Natural killer cell (primary cell): ENCODE measurements at places on chromosomes 7 and 10. TPM values are rescaled to one million over a fixed set of nuclear protein-coding genes. Genes with fewer than 3 reads are reported as not detected.

POLR2J2 gene
- total RNA-seq = 38.9 TPM

DNA sequence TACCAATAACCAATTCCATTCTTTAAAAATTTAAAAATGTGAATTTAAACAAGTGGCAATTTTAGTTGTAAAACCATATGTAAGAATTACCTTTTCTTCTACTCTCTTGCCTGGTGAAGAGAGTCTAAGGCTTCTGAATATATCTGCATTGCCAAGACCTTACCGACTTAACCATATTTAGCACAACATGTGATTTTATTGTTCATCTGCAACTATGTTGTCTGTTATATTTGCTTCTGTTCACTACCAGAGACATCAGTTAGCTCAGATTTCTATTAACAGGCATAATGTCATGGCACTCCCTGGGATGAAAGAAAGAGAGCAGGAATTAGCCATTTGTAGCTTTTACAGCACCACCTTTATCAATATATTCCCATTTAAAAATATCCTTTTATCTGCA lies 55.3 kb downstream of the CHN2 start:
- no peaks in the 10 kb centered on the region for H3K27me3 ChIP-seq
- no peaks in the 10 kb centered on the region for H3K36me3 ChIP-seq
- DNase-seq = no peak
- H3K4me1 ChIP-seq = peaks cover 30% of the 10 kb centered on the region
- H3K4me3 ChIP-seq = no peak overlapping the region

FOXK1 gene
- total RNA-seq = 55.3 TPM

SVOPL gene
- total RNA-seq = not detected

- peaks cover 8% of the 10 kb centered on the region for H3K4me1 ChIP-seq
- no peak overlapping the region for H3K4me3 ChIP-seq
- no peaks in the 10 kb centered on the region for H3K36me3 ChIP-seq
- no peak for DNase-seq
- H3K27me3 ChIP-seq = peaks cover 2% of the 10 kb centered on the region
Measured at GRCh38 chr10:33271969-33272583, 62.4 kb downstream of the NRP1 start.

DNA sequence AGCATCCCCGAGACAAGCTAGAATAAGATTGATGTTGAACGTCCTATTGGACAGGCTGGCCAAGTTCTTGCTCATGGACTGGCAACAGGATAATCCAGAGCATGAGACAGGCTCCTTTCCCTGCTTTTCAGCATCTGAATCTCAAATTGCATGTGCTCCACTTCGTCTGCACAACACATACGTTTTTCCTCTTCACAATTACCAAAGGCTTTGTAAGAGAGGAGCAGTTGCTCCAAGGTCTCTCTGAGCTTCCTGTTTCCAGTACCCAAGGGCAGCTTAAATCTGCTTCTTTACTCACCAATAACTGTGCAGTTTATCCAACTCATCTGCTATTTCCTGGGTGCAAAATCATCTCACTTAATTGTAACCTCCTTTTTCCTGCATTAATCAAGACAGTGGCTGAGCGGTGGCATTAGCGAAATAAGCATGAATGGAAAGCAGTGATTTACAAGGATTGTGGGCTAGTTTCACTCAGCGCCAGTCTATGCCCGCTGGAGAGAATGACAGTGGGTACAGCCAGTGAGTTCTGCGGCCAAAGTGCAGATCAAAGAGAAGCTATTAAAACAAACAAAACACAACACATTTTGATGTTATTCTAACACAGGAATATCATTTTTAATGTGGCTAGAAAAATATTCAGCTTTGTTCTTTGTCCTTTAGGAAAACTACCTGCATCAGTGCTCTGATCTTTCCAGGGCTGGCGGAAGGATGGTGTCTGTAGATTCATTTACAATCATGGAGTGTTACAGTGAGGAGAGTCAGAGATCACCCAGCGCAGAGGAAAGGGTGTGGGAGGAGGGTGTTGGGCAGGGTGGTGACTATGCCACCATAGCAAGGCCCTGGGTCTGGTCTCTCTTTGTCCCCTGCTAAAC lies 79.8 kb downstream of the CHN2 start:
- DNase-seq = no peak
- no peak overlapping the region for H3K27ac ChIP-seq
- peaks cover 49% of the 10 kb centered on the region for H3K4me1 ChIP-seq
- no peaks in the 10 kb centered on the region for H3K36me3 ChIP-seq
- no peaks in the 10 kb centered on the region for H3K27me3 ChIP-seq

SPDYE9 gene
- not detected for total RNA-seq

DNA sequence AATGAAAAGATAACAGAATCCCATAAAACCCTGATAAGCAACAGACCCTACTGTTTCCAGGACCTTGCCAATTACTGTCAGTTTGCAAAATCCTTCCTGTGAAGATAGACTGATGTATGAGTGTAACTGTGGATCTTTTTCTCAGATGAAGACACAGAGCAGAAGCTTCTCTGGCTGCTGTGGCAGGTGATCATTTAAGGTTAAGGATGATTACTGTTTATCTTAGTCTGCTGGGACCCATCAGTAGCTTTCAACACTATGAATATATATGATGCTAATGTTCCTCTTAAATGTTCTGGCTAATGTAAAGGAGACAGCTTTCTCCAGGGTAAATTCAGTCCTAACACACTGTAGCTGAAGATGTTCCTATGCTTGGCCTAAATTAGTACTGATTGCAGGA lies 56.0 kb upstream of the CTTNBP2 start:
- no peak overlapping the region for H3K27ac ChIP-seq
- no peaks in the 10 kb centered on the region for H3K4me1 ChIP-seq
- H3K4me3 ChIP-seq = no peak overlapping the region
- DNase-seq = no peak
- no peaks in the 10 kb centered on the region for H3K27me3 ChIP-seq
- H3K36me3 ChIP-seq = no peaks in the 10 kb centered on the region

DNA sequence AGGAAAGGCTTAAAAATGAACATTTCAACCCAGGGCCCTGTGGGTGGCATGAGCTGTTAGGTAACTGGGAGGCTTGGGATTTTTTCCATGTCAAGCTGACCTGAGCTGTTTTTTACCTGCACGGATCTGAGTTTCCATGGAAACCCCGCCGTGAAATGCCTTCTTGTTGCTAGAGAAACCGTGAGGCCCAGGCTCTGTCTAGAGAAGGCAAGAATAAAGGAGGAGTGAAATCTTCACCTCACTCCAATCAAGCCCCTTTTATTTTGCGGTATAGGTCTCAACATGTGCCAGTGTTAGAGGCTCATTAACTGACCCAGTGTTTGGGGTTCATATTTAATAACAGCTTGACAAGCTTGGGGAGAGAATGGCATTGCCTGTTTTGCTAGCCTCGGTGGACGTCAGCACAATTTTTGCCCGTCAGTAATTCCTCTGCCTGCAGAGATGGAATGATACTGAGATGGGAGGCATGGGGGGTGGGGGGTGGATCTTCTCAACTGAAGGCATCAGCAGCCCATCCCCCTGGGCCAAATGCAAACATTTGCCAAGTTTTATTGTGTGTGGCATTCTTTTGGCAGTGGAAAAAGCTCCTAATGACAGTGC lies 48.9 kb upstream of the PDCD4 start:
- H3K4me1 ChIP-seq = no peaks in the 10 kb centered on the region
- H3K27ac ChIP-seq = no peak overlapping the region
- H3K27me3 ChIP-seq = no peaks in the 10 kb centered on the region

LLCFC1 gene
- total RNA-seq = not detected

DNA sequence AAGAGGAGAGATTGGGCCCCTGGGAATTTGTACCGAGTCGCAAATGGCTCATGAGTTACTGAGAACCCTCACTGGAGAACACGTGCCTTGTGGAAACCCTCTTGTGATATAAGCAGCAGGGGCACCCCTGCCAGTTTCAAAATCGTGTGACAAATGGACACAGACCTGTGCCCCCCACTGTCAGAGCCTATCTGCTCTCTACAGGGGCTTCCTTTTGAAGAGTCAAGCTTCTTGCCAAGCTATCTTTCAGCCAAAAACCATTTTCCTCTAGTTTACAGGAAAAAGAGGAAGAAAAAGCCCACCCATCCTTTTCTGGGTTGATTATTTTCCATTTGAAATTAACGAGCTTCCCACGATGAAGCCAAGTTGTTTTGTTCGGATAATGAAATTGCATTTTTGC lies 64.1 kb upstream of the MPP7 start:
- H3K27me3 ChIP-seq = no peaks in the 10 kb centered on the region
- peaks cover 37% of the 10 kb centered on the region for H3K4me1 ChIP-seq
- no peak for DNase-seq
- no peak overlapping the region for H3K4me3 ChIP-seq

GRCh38 chr10:78357141-78358063 lies 323.7 kb downstream of the RPS24 start:
- H3K4me1 ChIP-seq = peaks cover 14% of the 10 kb centered on the region
- no peaks in the 10 kb centered on the region for H3K27me3 ChIP-seq
- no peaks in the 10 kb centered on the region for H3K36me3 ChIP-seq
- H3K27ac ChIP-seq = no peak overlapping the region

GRCh38 chr10:120940299-120940900 lies 89.2 kb downstream of the WDR11 start:
- no peak overlapping the region for H3K4me3 ChIP-seq
- no peaks in the 10 kb centered on the region for H3K27me3 ChIP-seq
- no peak for DNase-seq
- no peak overlapping the region for H3K27ac ChIP-seq
- H3K36me3 ChIP-seq = no peaks in the 10 kb centered on the region

OR2A7 gene
- 0.73 TPM for total RNA-seq

DNA sequence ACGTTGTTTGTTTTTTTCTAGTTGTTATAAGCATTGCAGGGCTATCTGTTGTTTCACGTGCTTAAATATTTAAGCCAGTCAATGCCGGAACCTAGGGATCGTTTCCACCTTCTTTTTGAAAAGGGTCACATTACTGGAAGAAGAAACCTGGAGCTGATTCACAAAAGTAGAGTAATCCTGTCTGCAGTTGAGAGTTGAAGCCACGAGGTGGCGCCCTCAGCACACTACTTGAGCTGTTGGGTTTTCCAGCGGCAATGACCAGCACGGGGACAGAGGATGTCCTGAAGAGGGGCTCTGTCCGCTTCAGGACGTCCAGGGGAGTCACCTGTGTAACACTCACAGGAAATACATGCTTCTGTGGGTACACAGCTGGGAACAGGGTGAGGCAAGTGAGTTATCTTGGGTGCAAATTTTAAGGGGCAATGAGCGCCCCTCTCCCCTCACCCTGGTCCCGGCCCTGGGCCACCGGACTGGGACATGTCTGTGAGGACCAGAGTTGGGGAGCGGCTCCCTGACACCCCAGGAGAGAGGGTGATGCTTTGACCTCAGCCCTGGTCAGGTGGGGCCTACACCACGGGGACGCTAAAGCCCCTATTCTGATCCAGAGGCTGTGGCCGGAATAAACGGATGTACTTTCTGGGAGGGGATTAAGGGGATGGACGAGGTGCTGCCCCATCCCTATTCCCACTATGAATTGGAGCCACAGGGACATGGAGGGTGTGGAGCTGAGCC lies 26.3 kb upstream of the WDFY4 start:
- no peak overlapping the region for H3K27ac ChIP-seq
- no peaks in the 10 kb centered on the region for H3K36me3 ChIP-seq
- peaks cover 17% of the 10 kb centered on the region for H3K4me1 ChIP-seq
- peaks cover 8% of the 10 kb centered on the region for H3K27me3 ChIP-seq

DNA sequence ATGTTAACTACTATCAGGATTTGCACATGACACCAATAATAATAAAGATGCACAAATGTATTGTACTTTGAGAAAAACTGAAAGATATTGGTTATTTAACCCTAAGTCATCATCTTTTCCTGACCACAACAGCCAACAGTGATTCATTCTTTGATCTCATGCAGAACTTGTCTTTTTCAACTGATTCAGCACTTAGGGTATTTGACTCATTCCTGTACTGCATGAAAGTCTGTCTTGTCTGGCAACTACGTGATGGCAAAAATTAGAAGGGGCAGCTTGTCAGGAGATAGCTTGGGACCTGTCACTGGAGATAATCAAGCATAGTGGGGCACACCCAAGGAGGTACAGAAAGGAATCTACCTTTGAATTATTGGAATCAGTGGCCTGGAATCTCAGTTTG lies 77.8 kb upstream of the LRRC17 start:
- no peak for DNase-seq
- H3K4me3 ChIP-seq = no peak overlapping the region
- no peaks in the 10 kb centered on the region for H3K4me1 ChIP-seq
- H3K27me3 ChIP-seq = no peaks in the 10 kb centered on the region
- H3K36me3 ChIP-seq = no peaks in the 10 kb centered on the region

- no peaks in the 10 kb centered on the region for H3K36me3 ChIP-seq
- peak within 1 kb of the TSS; percentile 98 for H3K27ac ChIP-seq
- peak; percentile 83 for DNase-seq
- no peaks in the 10 kb centered on the region for H3K27me3 ChIP-seq
Measured at GRCh38 chr10:101694674-101695403, at the start of gene FBXW4. Gene FBXW4 (minus strand): TSS chr10:101695170. CDS start chr10:101695105, 65 bp downstream.

DNA sequence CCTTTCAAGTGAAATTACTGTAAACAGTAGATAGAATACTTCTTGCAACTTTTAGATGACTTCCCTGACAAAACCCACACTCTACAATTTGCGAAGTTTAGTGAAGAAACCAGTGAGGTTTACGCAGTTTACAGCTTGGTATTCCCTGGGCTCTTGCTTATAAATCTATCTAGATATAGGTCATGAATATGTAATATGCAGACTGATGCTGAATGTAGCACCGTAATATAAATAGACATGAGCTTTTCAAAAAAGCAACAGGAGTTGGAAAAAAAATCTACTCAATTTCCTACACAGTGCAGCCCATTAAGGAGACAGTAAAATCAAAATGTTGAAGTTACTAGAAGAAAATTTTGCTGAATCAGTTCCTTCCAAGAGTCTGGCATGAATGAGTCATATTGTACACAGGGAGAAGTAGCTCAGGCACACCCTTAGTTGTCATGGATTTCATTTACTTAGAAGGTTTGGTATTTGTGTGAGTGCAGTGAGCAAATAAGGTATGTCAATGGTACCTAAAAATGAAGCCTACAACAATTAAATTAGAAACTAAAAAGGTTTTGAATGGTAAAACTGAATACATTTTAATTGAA lies 67.7 kb upstream of the NEUROD6 start:
- DNase-seq = no peak
- H3K27me3 ChIP-seq = no peaks in the 10 kb centered on the region
- H3K4me1 ChIP-seq = no peaks in the 10 kb centered on the region
- no peak overlapping the region for H3K27ac ChIP-seq

- H3K27ac ChIP-seq = no peak overlapping the region
- no peaks in the 10 kb centered on the region for H3K4me1 ChIP-seq
- DNase-seq = no peak
Measured at GRCh38 chr7:16402091-16402490, 19.2 kb downstream of the CRPPA start.

DNA sequence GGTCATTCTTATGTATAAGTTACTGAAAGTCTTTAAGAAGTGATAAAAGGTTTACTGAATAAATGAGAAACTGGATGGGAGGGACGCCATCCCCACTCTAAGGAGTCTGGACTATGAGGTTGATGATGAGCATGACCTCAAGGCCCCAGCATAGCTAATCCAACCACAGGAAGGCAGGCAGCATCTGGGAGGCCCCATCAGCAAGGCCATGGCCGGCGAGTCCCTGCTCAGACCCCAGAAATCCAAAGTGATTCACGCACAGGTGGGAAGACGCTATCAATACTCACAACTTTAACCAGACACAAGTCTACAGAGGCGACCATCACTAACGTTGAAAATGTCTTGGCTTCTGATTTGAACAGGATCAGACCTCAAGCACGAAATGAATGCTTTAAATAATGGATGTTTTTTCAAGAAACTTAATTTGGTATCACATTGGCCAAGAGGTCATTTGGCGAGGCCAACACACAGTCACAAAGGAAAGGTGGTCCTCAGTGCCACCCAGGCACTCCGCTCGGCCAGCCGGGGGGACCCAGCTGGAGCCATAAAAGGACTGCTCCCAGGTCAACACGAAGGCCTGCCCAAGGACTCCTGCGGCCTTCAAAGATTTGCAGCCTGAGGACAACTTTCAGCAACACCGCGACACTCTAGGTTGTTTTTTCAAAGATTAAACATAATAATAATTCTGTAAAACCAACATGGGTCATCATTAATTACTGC lies 228.5 kb downstream of the PTPRN2 start:
- no peaks in the 10 kb centered on the region for H3K27me3 ChIP-seq
- H3K36me3 ChIP-seq = no peaks in the 10 kb centered on the region
- DNase-seq = no peak
- H3K4me1 ChIP-seq = no peaks in the 10 kb centered on the region

ADCY1 gene
- 0.02 TPM for total RNA-seq
